ENCODE measurements at places on chromosomes 7 and 10.

DNA sequence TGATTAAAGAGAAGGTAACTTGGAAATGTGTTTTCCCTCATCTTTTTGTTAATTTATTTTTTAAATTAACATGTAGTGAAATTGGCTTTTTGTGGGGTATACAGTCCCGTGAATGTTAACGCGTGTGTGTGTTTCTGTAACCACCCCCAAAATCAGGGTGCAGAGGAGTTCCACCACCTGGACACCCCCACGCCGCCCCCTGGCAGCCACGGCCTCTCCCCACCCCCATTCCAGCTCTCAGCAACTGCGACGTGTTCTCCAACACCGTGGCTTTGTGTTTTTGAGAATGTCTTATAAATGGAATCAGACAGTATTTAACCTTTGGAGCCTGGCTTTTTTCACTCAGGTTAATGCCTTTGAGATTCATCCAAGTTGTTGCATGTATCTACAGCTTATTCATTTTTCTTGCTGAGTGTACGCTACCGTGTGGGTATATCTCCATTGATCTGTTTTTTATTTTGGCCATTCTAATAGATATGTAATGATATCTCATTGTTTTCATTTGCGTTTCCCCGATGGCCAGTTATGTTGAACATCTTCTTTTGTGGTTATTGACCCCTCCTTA, 218.8 kb downstream of the EBF3 start:
- no peak for DNase-seq

- peak; percentile 62 for DNase-seq
Measured at GRCh38 chr10:59709395-59710125, at the start of gene SLC16A9. SLC16A9 (minus strand) TSS chr10:59709850; CDS start chr10:59684291, 25,559 bp downstream.

DNA sequence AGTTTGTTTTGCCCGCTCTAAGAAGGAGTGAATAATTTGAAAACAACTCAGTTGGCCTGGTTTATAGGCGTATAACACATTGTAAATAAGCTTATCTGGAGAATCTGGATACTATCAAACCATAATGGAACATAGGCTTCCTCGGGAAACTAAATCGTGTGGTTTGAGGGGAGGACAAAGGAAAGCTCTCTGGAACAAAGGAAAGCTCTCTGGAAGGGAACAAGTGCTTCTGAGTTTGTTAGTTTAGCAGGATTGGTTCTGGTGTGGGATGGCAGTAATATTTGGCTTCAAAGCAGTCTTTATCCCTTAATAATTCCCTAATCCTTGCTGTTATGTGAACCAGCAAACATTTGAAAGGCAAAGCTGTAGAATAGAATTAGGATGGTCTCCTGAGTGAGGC, 15.0 kb upstream of the SLK start:
- DNase-seq = no peak

- no peak for DNase-seq
Measured at GRCh38 chr10:115593060-115593459, 499.9 kb downstream of the ATRNL1 start.

DNA sequence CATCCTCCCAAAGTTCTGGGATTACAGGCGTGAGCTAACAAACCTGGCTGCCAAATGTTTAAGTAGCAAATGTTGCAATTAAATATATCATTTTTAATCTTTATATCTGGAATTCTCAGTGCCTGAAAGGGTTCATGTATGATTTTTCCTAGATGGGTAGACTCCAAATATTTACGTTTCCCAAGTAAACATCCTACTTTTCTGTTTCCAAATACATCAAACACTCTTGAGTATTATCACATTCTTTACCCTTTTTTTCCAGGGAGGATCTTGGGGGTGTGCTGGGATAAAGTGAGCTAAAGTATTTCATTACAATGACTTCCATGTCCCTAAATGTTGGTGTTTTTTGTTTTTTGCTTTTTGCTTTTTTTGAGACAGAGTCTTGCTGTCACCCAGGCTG, 32.9 kb upstream of the CYTH3 start:
- DNase-seq = no peak

- DNase-seq = no peak
Measured at GRCh38 chr10:105540381-105540780, 899.3 kb downstream of the SORCS3 start.

DNA sequence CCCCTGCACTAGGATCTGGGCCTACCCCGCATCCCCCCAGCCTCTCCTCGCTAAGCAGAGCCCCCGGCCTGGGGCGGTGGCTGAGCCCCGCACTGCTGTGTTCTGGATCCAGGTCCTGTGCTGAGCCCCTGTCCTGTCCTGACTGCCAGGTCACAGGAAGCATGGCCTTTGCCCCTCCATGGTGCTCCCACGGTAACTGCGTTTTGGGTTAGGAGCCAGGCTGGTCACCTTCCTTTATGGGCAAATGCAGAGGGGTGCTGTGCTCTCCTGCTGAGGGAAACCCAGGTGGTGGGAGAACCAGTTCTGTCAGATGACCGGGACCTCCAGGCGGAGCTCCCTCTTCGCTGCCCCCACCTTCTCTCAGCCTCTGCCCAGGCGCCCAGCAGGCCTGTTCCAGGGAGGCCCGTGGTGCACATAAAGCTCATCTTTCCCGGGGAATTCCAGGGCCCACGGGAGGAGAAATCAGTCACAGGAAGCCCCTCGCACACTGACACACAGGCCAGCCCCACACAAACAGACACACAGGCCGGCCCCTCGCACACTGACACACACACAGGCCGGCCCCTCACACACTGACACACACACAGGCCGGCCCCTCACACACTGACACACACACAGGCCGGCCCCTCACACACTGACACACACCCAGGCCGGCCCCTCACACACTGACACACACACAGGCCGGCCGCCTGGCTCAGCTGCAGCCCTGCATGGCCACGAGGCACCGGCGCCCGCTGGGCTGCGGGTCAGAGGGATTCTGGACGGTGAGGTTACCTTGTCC, 75.6 kb downstream of the CFAP46 start:
- no peak for DNase-seq

- no peak for DNase-seq
Measured at GRCh38 chr10:5804386-5804785, 8.8 kb downstream of the GDI2 start.

GRCh38 chr10:73780966-73781365, 882 bp upstream of the CHCHD1 start:
- no peak for DNase-seq

DNA sequence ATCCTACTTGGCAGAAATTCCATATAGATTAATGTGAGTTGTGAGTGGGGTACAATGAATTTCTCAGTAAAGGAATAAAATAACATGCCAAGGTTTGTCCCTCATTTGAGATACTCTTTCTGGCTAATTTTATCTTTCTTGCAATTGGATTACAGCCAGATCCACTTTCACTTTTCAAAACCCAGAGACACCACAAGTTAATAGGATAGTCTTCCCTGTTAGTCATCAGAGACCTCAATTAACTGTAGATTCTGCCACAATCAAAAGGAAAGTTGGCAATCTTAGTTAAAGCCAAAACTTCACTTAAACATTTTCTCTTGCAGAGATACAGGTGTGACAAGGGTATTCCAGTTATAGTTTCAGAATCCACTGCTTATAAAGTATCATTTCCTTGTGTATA, 91.4 kb upstream of the PHYHIPL start:
- DNase-seq = peak; percentile 58

DNA sequence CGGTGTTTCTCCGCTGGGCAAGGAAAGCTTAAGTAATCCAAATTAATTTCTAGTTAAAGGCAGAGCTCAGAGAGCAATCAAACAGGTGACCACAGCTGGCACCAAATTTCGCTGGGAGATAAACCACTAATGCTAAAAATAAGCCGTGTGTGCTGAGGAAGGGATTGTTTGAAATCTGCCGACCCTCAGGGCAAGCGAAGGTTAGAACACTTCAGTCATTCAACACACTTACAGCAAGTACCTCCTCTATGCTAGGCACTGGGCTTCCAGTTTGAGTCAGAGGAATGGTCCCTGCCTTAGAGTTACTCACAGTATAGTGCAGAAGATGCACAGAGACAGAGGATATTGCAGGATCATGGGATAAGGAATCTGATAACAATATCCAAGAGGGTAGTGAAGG, 467.9 kb upstream of the PODXL start:
- DNase-seq = no peak

DNA sequence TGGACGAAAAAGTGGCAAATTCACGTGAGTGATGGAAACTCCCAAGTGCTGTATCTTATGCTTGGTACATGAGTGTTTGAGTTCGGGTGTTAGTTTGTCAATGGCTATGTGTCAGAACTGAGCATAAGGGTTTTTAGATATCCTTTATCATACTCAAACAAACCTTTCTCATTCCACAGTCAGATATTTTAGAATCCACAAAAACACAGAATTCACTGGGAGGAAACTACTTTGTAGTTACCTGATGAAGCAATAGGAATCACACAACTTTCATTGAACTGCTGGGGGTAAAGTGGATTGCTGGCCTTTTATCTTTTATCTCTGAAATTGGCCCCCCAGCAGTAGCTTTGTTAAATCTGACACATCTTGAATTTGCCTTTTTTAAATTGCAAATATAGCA, 64.0 kb downstream of the DKK1 start:
- DNase-seq = no peak

- peak; percentile 41 for DNase-seq
Measured at GRCh38 chr7:40402661-40403060, 267.9 kb downstream of the SUGCT start.

DNA sequence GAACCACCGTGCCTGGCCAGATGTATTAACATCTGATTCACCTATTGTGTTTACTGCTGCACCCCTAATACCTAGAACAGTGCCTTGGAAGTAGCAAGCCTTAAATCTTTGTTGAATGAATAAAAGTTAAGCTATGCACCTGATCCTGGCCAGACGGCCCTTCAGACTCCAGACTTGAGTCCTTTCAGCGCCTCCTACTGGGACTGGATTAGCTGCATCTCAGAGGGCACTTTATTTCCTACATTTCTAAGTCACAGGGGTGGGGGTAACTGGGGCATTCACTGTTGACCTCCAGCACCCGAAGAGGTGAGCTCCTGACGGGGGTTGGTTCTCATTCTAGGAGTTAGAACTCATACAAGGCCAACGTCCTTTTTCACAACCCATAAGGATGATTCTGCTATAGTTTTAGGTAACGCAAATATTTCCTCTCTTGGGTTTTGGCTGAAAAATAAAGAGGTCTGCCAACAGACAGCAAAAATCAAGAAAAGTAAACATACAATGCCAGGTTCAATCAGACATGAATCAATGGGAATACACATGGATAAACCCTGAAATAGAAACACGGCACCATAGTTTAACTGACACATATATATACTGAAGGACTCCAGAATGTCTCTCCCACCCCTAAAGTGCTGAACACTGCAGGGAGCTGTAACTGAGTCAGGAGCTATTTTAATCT, 48.0 kb upstream of the DLG5 start:
- peak; percentile 49 for DNase-seq

- DNase-seq = no peak
Measured at GRCh38 chr7:140453273-140453672, 26.0 kb downstream of the MKRN1 start.

DNA sequence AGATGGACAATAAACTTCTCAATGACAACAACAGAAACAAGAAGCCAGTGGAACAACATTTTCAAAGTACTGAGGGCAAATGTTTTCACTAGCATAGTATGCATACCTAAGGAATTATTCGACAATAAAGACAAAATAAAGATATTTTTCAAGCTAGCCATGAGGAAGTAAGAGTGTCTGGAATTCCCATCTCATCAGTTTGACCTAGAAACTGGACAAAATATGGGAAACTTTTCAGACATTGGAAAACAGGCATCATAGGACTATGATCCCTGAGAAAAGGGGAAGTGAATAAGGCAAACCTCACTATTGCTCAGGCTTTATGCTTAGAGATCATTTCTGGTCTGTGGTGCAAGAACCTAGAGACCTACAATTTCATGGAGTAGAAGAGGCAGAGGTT, 86.3 kb downstream of the OAT start:
- DNase-seq = peak; percentile 38

- DNase-seq = peak; percentile 4
Measured at GRCh38 chr10:42952349-42952748, 124.5 kb upstream of the RET start.

DNA sequence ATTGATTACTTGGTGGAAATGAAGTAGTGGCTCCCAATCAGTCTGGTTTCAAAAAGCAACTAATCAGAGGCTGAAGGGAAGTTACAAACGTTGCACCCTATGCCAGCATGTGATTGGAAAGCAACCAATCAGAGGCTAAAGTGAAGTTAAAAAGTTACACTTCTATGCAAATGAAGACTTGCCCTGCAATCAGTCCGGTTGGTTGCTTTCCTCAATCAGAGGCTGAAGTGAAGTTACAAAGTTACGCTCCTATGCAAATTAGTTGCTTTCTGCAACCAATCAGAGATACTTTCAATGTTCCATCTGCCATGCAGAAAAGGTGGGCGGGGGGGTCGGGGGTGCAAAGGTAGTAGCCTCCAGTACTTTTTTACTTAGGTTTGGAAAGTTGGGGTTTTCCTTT, 1077.1 kb downstream of the TYW1 start:
- DNase-seq = no peak

- peak; percentile 96 for DNase-seq
Measured at GRCh38 chr10:70191972-70192305, 21.6 kb upstream of the SAR1A start.

- DNase-seq = peak; percentile 84
Measured at GRCh38 chr10:21398563-21399231, 126.8 kb downstream of the SKIDA1 start.

GRCh38 chr7:98085674-98086073, 21.0 kb upstream of the LMTK2 start:
- no peak for DNase-seq

DNA sequence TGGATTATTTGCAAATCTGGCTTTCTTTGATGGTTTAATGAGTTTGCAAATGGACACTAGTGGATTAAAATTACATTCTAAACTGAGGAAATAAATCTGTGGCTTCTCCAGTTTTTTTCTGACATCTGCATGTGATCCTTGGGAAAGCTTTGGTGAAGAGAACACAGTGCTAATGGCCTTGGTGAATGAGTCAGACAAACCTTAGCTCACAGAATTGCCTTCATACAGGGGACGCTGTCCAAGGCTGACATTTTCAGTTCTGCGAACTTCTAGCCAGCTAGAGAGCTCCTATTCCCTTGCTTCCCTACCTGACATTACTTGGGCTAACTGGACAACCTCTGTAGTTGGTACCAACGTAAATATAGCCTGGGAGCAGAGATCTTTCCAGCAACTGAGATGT, 21.2 kb downstream of the BMPER start:
- peak; percentile 61 for DNase-seq

GRCh38 chr7:80643336-80643915, 5.0 kb downstream of the CD36 start:
- DNase-seq = peak; percentile 42

GRCh38 chr10:97719602-97720001, 6.1 kb downstream of the MARVELD1 start:
- DNase-seq = no peak

- no peak for DNase-seq
Measured at GRCh38 chr7:118305671-118306070, 81.2 kb downstream of the ANKRD7 start.

All from fibroblast of skin of right biceps (primary cell).